Activated CD8-positive, alpha-beta memory T cell treated with anti-CD3 and anti-CD28 coated beads for 4 hours (primary cell): ENCODE measurements at places on chromosomes 1 and 21.

- no peak for DNase-seq
These were observed 704 bp downstream of the S100A16 start for GRCh38 chr1:153612111-153612754.

- no peak for DNase-seq
These were observed 116.0 kb downstream of the LMX1A start for GRCh38 chr1:165240492-165240891.

DNA sequence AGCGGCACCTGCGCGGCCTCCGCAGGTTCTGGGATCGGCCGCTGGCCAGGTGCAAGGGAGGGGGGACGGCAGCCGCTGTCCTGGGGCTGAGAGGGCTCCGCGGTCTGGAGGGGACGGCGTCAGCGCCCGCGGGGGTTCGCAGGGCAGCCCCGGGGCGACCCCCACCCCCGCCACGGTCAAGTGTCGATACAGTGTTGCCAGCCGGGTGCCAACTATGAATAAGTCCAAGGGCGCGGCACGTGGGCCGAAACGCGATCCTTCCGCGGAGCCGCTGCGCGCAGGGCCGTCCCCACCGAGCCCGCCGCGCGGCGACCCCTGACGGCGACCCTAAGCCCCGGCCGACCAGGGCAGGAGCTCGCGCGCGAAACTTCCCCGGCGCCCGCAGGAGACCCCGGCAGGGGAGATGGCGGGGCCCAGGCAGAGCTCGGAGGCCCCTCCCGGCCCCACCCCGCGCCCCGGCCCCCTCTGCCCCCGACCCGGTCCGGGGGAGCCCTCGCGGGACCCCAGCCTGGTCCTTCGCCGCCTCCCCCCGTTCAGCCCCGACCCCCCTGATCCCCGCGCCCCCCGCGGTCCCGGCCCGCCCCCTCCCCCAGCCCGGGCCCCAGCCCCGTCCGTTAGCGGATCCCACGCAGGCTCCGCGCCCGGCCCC lies 586 bp upstream of the AGPAT3 start:
- DNase-seq, result no peak

GRCh38 chr1:5501206-5501930 lies 490.9 kb downstream of the NPHP4 start:
- DNase-seq, result no peak

DNA sequence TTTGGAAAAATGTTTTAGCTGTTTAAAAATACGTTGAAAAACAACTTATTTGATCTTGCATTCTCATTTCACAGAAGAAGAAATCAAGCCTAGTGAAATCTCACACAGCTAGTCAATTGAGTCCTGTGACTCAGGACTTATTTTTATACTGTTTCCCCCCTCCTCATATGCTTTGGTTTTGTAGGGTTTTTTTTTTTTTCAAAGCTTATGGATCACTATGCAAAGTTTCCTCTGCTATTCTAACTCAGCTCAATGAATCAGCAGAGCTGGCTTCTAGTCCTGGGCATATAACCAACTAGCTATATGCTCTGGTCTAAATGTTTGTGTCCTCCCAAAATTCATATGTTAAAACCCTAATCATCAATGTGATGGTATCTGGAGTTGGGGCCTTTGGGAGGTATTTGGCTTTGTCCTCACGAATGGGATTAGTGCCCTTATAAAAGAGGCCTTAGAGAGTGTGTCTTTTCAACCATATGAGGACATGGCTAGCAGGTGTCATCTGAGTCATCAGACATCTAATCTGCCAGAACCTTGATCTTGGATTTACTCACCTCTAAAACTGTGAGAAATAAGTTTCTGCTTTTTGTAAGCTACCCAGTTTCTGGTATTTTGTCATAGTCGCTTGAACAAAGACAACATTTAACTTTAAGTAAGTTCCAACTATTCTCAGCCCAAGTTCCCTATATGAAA lies 317.2 kb upstream of the C1orf87 start:
- no peak for DNase-seq

DNA sequence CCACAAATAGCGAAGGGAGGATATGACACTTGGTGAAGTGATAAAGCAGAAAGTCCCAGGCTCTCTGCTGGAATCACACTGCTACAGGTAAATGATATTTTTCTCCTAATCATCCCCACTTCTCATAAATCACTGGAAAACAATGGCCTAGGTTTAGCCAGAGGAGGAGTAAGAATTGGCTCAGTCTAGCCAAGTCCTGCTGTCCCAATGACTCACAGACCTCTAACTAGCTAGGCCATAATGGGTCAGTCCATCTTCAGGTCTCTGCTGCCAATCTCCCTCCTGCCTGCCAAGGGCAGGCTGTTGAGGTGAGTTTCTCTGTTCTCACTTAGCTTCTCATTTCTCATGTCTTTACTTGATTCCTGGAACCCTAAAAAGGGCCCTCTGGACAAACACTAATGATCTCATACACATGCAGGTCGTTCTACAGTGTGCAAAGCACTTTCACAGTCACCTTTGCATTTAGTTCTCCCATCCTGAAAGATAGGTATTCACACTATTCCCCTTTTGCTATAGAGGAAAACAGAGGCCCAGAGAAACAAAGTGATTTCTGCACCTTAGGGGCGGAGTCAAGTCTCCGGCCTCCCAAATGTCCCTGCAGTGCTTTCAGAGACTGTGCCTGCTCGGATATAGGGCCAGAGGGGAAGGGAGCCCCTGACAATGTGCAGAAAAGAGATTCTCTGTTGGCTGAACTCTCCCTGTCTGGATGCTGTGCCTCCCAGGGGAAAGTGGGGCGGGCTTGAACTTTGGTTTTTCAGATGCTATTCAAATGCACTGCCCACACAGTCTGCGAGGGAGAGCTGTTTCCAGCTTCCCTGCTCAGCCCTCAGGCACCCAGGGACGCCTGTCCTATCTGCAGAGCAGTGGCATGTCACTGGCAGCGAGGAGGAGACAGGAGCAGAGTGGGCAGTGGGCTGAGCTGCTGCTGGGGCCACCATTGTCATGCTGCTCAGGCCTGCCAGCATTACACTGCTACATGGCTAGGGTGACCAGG lies 3.9 kb upstream of the CDK18 start:
- DNase-seq, result no peak
